Activated B cell treated with CpG ODN at 0.5 μM for 24 hours (primary cell): ENCODE measurements at places on chromosomes 7 and 10.

- H3K36me3 ChIP-seq, result no peaks in the 10 kb centered on the region
- H3K27me3 ChIP-seq, result peaks cover 8% of the 10 kb centered on the region
- H3K4me3 ChIP-seq, result no peak overlapping the region
- peaks cover 21% of the 10 kb centered on the region for H3K4me1 ChIP-seq
Observed at GRCh38 chr10:86355571-86356038, 11.0 kb downstream of the GRID1 start.

DNA sequence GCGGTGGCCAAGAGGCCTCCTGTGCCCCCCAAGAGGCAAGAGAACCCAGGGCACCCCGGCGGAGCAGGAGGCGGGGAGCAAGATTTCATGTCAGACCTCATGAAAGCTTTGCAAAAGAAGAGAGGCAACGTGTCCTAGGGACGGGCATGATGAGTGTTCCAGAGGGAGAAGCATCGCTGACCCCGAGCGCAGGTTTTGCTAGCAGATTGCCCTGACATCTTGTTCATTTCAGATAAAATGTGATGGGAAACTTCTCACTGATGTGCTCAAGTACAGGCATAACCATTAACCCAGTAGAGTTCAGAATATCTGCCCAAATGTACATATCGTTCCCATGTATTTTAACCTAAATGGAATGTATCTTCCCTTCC is 129.2 kb downstream of the APBB1IP start:
- H3K36me3 ChIP-seq, result peaks cover 84% of the 10 kb centered on the region
- H3K27me3 ChIP-seq, result no peaks in the 10 kb centered on the region
- H3K4me3 ChIP-seq, result no peak overlapping the region
- H3K27ac ChIP-seq, result no peak overlapping the region

- H3K36me3 ChIP-seq, result no peaks in the 10 kb centered on the region
- no peaks in the 10 kb centered on the region for H3K27me3 ChIP-seq
- no peak overlapping the region for H3K27ac ChIP-seq
- no peak overlapping the region for H3K4me3 ChIP-seq
- no peaks in the 10 kb centered on the region for H3K4me1 ChIP-seq
- DNase-seq, result no peak
Observed at GRCh38 chr10:108788891-108789290, 1134.4 kb downstream of the XPNPEP1 start.

GRCh38 chr10:121098211-121098610 is 247.0 kb downstream of the WDR11 start:
- no peaks in the 10 kb centered on the region for H3K4me1 ChIP-seq
- no peaks in the 10 kb centered on the region for H3K36me3 ChIP-seq
- DNase-seq, result no peak
- H3K4me3 ChIP-seq, result no peak overlapping the region
- peaks cover 2% of the 10 kb centered on the region for H3K27me3 ChIP-seq
- no peak overlapping the region for H3K27ac ChIP-seq

GRCh38 chr7:46626261-46626660 is 705.2 kb upstream of the IGFBP3 start:
- H3K36me3 ChIP-seq, result no peaks in the 10 kb centered on the region
- no peak for DNase-seq
- H3K27ac ChIP-seq, result no peak overlapping the region
- no peaks in the 10 kb centered on the region for H3K4me1 ChIP-seq
- H3K4me3 ChIP-seq, result no peak overlapping the region

DNA sequence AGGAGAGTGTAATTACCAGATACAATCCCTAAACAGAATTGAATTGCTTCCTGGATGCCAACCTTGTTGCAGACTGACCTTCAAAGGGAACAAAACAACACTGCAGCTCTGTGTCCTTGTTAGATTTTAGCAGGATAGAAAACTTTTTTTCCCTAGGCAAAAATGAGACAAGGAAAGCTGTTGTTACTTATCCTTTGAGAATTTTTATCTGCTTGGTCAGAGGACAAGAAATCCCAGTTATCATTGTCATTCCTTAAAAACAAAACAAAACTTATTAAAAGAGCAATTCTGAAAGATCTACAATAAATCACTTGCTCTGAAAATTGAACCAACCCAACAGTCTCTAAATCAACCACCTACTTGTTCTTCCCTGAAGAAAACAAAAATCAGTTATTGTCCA is 652.6 kb downstream of the REEP3 start:
- H3K27me3 ChIP-seq, result no peaks in the 10 kb centered on the region
- no peak overlapping the region for H3K4me3 ChIP-seq
- H3K4me1 ChIP-seq, result no peaks in the 10 kb centered on the region
- no peak overlapping the region for H3K27ac ChIP-seq
- no peak for DNase-seq

- no peaks in the 10 kb centered on the region for H3K4me1 ChIP-seq
- DNase-seq, result no peak
- no peak overlapping the region for H3K4me3 ChIP-seq
- H3K36me3 ChIP-seq, result peaks cover 81% of the 10 kb centered on the region
- H3K27ac ChIP-seq, result no peak overlapping the region
Observed at GRCh38 chr7:4996696-4997222, 37.8 kb upstream of the MMD2 start.

GRCh38 chr7:106101726-106102125 is 10.4 kb downstream of the SYPL1 start:
- peaks cover 84% of the 10 kb centered on the region for H3K4me1 ChIP-seq
- DNase-seq, result no peak
- H3K4me3 ChIP-seq, result peak overlapping the region; percentile 1
- peak overlapping the region; percentile 83 for H3K27ac ChIP-seq
- no peaks in the 10 kb centered on the region for H3K27me3 ChIP-seq

DNA sequence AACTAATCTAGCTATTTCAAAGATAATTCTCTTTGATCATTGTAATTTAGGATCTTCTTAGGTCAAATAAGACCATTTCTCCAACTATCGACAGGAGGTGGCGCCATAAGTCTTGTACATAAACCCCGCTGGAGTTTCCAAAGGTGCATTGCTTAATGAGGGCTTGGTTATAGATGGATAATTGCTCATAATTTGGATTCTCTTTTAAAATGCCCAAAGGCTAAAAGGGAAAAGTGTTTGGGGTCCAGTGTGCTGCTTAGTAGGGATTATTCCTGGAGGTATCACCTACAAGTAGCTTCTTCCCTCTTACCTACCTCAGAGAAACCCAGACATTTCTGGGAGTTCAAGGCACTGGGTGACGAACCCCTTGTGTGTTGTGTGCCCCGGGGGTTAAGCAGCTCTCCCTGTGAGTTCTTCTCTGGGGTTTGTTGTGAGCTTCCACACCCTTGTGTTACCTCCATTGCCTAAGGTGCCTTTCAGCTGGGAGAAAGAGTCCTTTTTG is 75.2 kb downstream of the PAXIP1 start:
- peak; percentile 32 for DNase-seq
- H3K27ac ChIP-seq, result peak overlapping the region; percentile 99
- no peaks in the 10 kb centered on the region for H3K27me3 ChIP-seq
- peak overlapping the region; percentile 96 for H3K4me3 ChIP-seq
- peaks cover 28% of the 10 kb centered on the region for H3K4me1 ChIP-seq
- H3K36me3 ChIP-seq, result peaks cover 20% of the 10 kb centered on the region
